ENCODE measurements at places on chromosomes 12 and 14. TPM values are rescaled to one million over a fixed set of nuclear protein-coding genes. Genes with fewer than 3 reads are reported as not detected.
A peak's percentile ranks its signal among the peaks of the same experiment; 100 is the strongest.

The CIDEB gene
- not detected for total RNA-seq

DNA sequence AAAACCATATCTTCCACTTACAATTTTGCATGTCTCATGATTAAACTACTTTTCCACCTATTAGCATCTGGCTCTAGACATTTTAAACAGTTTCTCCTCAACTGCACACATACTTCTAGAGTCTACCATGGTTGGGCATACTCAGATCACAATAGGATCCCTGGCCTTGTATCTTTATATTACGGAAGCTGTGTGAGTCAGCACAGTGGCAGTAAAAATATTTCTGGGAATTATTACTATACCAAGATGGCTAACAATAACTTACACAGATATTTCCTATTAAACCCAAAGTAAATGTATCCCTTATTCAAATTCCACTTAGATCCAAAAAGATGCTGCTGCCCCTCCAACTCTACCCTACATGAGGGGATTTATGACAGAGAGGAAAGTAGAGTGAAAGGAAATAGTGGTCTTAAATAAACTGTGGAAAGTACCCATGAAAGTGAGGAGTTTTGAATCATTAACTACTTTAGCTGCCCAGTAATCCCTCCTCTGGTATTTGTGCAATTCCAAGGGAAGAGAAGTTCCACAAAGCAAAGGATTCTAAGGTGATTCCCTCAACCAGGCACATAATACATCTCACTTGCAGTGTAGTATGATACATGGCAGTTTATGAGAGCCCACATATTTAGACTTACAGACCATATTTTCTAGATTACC is 14.0 kb upstream of the CPSF6 start:
- no peak for DNase-seq

GRCh38 chr12:58393152-58393551 is 451.8 kb downstream of the ATP23 start:
- no peak for DNase-seq

The IFNG-AS1 gene
- total RNA-seq, result not detected

The SRRM4 gene
- 1.9 TPM for total RNA-seq

- no peak for DNase-seq
Measured at GRCh38 chr14:88737245-88737644, 55.5 kb downstream of the EML5 start.

DNA sequence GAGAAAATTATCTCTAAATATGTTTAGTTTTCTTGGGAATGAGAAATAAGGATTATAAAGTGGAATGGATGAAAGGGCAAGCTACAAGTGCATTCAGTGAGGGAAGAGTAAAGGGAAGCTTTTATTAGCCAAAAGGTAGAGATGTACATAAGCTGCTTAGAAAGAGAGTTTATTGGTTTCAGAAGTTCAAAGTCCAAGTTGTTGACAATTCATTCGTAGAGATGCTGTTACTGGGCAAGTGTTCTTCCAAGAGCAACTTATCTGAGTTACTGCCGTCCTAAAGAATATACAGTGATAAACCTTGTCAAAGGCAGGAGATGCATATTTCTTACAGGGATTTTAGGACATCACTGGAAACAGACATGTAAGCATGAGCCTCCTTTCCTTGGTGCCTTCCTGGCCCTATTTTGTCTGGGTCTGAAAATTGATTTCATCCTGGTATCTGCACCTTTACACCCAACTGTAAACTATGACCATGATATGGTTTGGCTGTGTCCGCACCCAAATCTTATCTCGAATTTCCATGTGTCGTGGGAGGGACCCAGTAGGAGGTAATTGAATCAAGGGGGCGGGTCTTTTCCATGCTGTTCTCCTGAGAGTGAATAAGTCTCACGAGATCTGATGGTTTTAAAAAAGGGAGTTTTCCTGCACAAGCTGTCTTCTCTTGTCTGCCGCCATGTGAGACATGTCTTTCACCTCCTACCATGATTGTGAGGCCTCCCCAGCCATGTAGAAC is 46.8 kb downstream of the TRMT5 start:
- no peak for DNase-seq

GRCh38 chr14:30874999-30875787 is 834 bp downstream of the COCH start:
- DNase-seq, result peak; percentile 41

The OR6C70 gene
- not detected for total RNA-seq

- DNase-seq, result no peak
Measured at GRCh38 chr14:59356312-59356711, 108.9 kb downstream of the GPR135 start.

The KRT71 gene
- not detected for total RNA-seq

DNA sequence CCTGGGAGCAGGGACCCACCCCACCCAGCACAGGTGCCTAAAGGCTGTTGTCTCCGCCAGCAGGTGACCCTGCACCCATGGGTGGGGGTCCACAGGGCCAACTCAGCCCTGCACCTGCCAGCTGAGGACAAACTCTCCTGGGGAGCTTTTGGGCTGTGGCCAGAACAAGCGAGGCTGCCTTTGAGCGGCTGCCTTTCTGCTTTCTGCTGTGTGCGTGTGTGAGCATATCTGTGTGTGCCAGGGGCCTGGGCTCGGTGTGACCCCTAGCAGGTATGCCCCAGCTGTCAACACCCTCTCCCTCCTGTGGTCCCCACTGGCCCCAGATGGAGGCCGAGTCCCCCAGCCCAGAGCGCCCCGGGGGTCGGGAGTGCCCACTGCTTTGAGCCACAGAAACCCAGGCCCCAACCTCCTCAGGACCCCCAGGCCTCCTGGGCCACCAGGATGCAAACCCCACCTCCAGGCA is 25.9 kb upstream of the GPR132 start:
- no peak for DNase-seq

DNA sequence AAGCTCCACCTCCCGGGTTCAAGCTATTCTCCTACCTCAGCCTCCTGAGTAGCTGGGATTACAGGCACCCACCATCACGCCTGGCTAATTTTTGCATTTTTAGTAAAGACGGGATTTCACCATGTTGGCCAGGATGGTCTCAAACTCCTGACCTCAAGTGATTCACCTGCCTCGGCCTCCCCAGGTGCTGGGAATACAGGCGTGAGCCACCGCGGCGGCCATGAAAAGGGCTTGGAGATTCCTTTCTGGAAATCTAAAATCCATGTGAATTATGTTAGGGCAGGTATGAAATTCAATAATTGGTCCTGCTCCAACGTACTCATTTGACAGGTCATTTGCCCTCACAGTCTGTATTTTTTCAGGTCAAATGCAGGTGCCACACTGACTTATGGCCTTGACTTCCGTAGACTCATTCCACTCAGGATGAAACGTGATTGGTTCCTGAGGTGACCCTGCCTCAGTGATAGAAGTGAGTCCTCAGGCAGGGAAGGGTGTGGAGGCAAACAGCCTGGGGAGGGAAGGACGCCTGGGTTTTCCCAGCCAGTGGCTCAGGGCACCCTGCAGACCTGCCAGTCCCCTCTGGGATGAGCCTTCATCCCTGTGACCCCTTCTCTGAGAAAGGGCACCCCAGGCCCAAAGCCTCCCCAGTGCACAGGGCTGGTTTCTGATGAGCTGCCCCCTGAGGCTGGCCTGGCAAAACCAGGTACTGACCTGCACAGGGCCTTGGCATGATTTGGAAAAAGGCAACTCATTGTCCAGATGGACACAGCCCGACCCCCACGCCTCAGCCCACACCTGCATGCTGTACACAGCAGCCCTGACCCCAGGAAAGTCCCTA is 48.7 kb downstream of the PSMA6 start:
- DNase-seq, result no peak

The PLA2G1B gene
- total RNA-seq, result not detected

DNA sequence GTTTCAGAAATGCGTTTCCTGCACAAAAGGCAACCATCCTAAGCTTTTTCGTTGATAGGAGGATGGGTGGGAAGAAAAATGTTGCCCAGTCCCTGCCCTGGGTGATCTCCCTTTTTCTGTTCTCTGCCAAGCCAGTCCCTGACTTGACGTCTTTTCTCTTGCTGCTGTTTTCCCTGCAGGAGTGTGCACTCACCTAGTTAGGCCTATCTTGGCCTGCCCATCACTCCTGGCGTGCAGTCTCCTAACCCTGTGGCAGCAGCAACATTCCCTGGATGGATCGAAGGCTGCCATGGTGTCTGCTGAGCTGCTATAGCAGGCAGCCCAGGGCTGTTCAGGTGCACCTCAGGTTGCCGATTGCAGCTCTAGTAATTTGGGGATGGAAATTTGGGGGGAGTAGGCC is 1.2 kb downstream of the UNC119B start:
- DNase-seq, result no peak

GRCh38 chr12:67364228-67364627 is 95.1 kb downstream of the CAND1 start:
- DNase-seq, result no peak

DNA sequence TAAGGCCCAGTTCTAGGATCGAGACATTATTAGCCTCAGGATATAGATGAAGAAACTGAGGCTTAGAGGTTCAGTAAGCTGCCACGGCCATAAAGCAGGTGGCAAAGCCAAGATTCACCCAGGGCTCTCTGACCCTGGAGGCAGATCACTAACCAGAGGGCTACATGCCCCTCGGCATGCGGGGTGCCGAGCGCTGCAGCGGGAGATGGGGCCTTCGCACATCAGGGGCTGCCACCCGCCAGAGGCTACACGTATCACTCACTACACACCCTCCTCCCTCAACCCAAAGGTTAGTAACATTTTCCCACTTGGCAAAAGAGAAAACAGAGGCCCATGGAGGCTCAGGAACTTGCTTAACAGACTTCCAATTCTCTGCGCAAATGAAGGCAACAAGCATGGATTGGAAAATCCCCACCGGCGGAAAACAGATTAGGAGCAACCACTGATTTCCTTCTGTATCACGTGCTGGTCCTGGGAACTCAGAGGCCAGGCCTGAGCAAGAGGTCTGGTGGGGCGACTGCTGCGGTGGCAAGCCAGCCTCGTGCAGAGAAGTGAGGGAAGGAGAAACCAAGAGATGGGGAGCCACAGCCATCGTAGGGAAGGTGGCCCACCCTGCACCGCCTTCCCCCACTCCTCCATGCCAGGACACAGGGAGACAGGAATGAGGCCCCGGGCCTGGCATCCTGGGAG is 6.0 kb downstream of the CCDC85C start:
- no peak for DNase-seq

GRCh38 chr12:85424581-85425348 is 144.7 kb downstream of the ALX1 start:
- no peak for DNase-seq

- DNase-seq, result no peak
Measured at GRCh38 chr12:132162508-132163031, 18.3 kb downstream of the NOC4L start.

DNA sequence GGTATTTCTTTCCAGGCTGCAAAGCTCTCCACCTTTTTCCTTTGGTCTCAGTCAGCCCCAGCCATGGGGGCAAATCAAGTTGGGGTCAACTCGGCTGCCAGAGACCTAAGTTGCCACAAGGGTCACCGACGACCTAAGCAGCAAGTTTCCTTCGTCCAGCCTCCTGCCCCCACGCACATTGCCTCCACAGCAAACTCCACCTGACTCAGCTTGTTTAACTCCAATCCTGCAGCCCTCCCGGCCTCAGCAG is 767 bp upstream of the KCNMB4 start:
- DNase-seq, result no peak

GRCh38 chr12:6635856-6636531 is at the start of gene LPAR5:
Gene LPAR5, minus strand, starts transcription at chr12:6635959. Its CDS starts 14,711 bp downstream, at chr12:6621248.
- no peak for DNase-seq

DNA sequence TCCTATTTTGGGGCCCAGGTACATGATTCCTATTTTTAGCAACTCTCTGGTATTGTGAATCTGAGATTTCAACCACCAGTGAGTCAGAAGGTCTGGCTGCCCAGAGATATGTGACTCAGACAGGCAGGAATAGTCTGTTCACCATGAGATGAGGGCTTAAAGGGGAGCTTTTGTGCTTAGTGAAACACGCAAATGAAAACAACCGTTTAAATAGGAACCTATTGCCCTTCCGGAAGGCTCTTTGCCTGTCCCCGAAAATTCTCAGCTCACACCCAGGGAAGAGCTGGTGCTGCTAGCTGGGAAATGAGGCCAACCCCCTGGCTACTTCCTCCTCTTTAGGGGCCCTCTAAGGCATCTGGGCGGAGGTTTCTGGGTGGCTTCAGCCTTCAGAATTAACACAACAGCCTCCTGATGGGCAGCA is 283.6 kb downstream of the CACNA1C start:
- no peak for DNase-seq

DNA sequence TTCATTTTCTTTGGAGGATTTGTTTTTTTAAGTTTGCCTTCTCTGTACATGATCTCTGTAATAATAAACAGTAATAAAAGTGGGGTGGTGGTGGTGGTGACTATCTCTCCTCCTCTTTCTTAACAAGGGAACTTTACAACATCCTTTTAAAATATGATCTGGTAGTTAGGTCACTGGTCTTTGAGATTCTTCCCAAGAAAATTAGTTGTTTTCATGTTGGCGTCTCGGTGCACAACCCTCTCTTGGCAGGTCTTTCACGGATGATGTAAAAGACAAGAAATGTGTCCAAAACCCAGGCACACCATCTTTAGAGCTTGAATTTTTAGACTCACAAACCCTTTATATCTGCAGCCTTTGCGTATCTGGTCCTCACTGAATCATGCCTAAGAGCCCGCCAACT is 488.5 kb upstream of the TBX3 start:
- DNase-seq, result no peak

The ACVRL1 gene
- not detected for total RNA-seq

DNA sequence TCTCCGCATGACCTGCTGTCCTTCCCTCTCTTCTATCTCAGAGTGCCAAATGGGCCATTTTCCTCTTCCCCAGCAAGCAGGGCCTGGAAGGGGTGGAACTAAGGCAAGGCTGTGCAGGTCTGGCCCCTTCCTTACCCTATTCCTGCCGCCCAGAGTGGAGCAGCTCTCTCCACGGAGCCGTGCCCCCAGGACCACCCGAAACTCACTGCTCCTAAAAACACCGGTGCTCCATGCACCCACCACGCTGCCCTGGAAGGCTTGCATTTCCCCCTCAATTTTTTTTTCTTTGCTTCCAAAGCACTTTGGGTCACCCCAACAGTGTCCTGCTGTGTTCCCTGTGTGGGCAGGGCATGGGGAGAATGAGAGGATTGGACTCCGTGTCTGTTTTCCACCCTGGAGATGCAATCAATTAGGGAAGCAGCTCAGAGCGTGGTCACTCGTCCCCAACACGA is 48.5 kb upstream of the MEG3 start:
- no peak for DNase-seq

- no peak for DNase-seq
Measured at GRCh38 chr12:120960657-120961056, 17.7 kb upstream of the HNF1A start.

GRCh38 chr14:99952453-99952852 is 112.8 kb upstream of the EVL start:
- no peak for DNase-seq

- no peak for DNase-seq
Measured at GRCh38 chr12:1692895-1693610, 2.2 kb downstream of the ADIPOR2 start.

The BIN2 gene
- total RNA-seq, result 0.18 TPM

- DNase-seq, result peak; percentile 53
Measured at GRCh38 chr12:62934799-62935674, at the start of gene PPM1H. Gene PPM1H, minus strand, starts transcription at chr12:62935150. Its CDS starts 414 bp downstream, at chr12:62934736.

The TSPAN11 gene
- 19.7 TPM for total RNA-seq

GRCh38 chr12:16833376-16834015 is 227.5 kb upstream of the LMO3 start:
- DNase-seq, result no peak

Data from mesothelial cell of epicardium (in vitro differentiated cells).